ENCODE measurements at places on chromosomes 2 and 18. TPM values are rescaled to one million over a fixed set of nuclear protein-coding genes. Genes with fewer than 3 reads are reported as not detected.

GRCh38 chr18:67135981-67136380, 380.5 kb downstream of the DSEL start:
- no peak for DNase-seq

GRCh38 chr2:120629241-120629895, 106.3 kb upstream of the GLI2 start:
- no peak for DNase-seq

DNA sequence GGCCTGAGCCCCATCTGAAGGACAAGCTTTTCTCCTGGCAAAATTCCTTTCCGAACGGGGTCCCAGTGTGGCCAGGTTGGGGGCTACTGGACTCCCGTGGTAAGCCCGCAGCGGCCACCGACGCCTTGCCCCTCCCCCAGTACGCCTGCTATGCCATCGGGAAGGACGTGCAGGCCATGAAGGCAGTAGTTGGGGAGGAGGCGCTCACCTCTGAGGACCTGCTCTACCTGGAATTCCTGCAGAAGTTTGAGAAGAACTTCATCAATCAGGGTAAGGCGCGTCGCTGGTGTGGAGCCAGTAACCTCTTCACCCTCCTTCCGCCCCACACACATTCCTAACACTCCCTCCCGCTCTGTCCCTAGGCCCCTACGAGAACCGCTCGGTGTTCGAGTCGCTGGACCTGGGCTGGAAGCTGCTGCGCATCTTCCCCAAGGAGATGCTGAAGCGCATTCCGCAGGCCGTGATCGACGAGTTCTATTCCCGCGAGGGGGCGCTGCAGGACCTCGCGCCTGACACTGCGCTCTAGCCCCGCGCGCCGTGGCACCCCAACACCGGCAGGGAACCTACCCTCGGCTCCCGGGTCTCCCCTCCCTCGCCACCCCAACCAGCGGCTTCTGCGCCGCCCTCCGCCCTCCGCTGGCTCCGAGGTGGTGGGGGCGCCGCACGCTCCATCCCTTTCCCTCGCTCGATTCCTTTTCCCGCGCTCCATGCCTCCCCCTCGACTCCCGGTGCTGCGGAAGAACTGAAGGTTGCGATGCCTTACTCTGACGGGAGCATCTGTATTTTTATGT, 13.6 kb upstream of the ANKRD53 start:
- DNase-seq = peak; percentile 71

DNA sequence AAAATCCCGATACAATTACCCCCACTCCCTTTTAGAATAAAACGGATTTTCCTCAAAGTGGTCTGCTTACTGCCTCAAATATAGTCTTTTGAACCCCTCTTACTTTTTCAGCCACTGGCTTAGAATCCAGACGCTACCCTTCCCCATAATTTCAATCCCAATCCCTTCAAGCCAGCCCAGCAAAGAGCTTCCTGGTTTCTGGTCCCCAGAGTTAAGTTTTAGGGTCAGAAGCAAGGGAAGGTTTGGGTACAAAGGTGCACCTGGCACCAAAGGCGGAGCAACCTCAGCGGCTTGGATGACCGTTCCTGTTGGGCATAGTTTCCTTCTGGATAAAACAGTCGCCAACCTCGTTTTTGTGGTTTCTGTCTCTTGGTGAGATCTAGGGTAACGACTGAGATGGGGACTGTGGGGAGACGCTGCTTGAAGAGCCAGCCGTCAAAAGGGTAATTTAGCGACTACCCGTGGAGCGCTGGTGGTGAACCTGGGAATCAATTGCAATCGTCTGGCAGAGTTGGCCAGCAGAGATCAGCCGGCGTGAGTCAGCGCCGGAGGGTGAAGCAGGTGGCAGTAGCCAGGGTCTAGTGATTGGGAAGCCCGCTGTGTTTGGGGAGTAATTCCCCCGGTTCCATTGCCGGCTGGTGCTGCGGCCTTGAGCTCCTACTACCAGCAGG, 1.6 kb downstream of the FEV start:
- DNase-seq = no peak

HOXD12 gene
- total RNA-seq = not detected

- DNase-seq = peak; percentile 40
Measured at GRCh38 chr2:26846334-26847306, 1.3 kb upstream of the DPYSL5 start.

- DNase-seq = no peak
Measured at GRCh38 chr2:103232865-103233264, 471.0 kb downstream of the TMEM182 start.

GRCh38 chr2:21358976-21359375, 235.2 kb downstream of the TDRD15 start:
- DNase-seq = no peak

PSMA8 gene
- total RNA-seq = not detected

- DNase-seq = no peak
Measured at GRCh38 chr18:26376105-26376504, 149.9 kb downstream of the TAF4B start.
